Uterus (tissue), 4 donors: ENCODE measurements at places on chromosomes 2 and 18.

DNA sequence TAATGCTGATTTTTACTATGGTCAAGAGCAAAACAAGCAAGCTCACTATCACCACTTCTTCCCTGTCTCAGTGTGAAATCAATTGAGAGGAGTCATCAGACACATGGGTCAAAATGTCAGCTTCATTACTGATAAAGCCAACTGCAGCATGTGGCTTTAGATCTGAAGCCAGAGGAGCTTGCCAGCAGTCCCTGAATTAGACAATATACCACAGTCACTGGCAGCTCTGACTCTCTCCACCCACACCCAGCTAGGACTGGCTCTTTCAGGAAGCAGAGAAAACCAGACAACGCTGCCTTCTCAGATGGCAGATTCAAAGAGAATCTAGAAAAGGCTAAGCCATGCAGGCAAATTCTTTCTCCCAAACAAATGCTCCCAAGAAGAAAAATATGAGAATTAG lies 20.0 kb upstream of the ASB18 start:
- DNase-seq, result no peak

GRCh38 chr18:45085916-45086624 lies 405.4 kb downstream of the SETBP1 start:
- DNase-seq, result no peak

DNA sequence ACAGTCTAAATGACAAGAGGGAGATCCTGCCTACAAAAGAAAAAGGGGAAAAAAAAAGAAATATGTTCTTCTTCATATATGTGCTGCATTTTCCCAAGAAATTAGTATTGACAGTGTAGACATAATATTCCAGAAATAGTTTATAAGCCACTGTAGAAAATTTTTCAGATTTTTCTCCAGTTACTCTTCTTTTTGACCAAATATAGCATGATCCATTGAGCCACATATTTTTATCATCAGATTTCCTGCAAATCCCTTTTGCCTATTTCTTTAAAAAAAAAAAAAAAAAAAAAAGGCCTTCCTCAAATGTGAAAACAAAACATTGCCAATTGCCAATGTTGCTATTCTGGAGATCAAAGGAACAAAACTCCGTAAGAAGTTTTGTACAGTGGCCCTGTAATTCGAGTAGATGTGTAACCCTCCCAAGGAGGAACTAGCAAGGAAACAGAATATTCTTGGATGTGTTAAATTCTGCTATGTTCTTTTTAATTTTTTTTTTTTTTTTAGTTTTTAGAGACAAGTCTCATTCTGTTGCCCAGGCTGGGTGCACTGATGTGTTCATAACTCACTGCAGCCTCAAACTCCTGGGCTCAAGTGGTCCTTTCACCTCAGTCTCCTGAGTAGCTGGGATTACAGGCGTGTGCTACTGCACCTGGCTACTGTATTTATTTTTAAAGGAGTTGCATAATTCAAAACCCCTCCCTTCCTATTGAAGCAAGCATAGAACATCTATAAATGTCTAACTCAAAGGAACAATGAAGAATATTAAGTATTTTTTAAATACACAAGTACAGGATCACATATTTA lies 12.5 kb upstream of the CABYR start:
- DNase-seq, result no peak

- DNase-seq, result no peak
Observed at GRCh38 chr2:62595474-62595873, 89.5 kb upstream of the TMEM17 start.

DNA sequence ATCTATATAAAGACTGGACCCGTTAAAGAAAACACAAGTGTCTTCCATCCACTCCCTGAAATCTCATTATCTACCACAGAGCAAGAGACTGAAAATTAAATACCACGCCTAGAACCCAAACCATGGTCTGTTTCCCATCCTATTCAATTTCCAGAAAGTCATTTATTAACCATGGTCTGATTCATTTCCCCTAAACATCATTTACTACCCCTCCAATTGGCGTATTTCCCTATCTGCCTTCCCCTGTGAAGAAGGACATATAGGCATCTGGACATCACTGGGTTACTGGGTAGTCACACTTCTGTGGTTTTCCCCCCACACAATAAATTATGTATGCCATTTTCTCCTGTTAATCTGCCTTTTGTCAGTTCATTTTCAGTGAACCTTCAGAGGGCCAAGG lies 30.8 kb downstream of the CCDC93 start:
- DNase-seq, result no peak

GRCh38 chr18:74465775-74466174 lies 8.7 kb upstream of the DIPK1C start:
- DNase-seq, result no peak

DNA sequence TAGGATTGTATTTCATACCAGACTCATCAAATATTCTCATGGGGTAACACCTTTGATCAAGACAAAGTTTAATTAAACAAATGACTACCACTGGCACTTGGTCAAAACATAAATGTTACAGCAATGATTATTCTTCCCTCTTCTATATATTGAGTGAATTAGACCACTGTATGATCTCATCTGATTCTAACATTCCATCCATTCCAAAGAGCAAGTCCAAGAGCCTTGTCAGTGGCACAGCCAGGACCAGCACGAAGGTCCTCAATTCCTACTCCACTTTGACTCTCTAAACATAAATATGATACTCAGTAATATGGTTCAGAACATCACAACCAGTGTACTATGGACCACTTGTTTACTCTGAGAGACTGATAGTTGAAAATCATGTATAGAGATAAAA lies 86.4 kb downstream of the AP1S3 start:
- DNase-seq, result no peak

- no peak for DNase-seq
Observed at GRCh38 chr2:25310709-25310964, 31.1 kb downstream of the DNMT3A start.

- no peak for DNase-seq
Observed at GRCh38 chr2:42795841-42796301, 3.5 kb upstream of the HAAO start.

GRCh38 chr2:230893338-230893737 lies 28.6 kb downstream of the ITM2C start:
- no peak for DNase-seq

GRCh38 chr2:27051902-27052645 lies 606 bp downstream of the AGBL5 start:
- peak; percentile 60 for DNase-seq

- no peak for DNase-seq
Observed at GRCh38 chr2:25714740-25715139, 41.4 kb upstream of the DTNB start.

GRCh38 chr2:9754532-9754887 lies 88.8 kb upstream of the TAF1B start:
- no peak for DNase-seq

DNA sequence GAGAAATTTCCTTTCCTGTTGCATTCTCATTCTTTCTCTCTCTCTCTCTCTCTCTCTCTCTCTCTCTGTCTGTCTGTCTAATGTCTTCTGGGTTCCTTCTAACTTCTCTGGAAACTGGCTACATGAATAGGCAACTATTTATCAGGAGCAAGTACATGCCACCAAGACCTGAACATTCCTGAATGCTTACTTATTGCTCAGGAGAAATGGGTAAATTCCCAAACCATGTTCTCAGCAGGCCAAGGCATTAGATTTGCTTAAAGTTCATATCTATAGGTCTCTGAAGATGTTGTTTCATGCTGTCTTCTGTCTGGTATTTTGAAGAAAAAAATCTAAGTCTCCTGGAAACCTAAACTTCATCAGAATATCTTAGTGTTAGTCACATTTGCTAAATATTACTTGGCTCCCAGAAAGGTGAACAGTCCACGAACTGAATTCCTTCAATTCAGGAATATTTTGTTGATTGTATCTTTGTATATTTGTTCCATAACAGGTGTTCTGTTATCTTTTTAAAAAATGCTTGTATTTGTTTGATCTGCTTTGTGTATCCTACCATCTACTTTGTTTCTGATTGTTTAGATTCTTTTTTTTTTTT lies 77.2 kb upstream of the FIGN start:
- DNase-seq, result no peak

GRCh38 chr2:156896294-156896693 lies 361.2 kb upstream of the GALNT5 start:
- DNase-seq, result no peak

DNA sequence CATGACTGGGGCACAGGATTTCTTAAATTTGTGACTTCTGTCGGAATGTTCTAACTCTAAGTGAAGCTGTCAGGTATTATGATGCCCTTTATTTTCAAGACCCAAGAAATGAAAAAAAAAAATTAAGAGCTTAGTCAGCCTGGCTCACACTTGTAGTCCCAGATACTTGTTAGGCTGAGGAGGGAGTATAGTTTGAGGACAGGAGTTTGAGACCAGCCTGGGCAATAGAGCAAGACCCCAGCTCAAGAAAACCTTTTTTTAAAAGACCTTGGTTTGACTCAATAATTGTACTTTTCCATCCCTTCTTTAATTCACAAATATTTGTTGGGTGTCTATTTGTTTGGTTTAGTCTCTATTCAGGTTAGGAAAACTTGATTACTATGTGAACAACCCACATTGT lies 310.0 kb downstream of the STK39 start:
- DNase-seq, result no peak

DNA sequence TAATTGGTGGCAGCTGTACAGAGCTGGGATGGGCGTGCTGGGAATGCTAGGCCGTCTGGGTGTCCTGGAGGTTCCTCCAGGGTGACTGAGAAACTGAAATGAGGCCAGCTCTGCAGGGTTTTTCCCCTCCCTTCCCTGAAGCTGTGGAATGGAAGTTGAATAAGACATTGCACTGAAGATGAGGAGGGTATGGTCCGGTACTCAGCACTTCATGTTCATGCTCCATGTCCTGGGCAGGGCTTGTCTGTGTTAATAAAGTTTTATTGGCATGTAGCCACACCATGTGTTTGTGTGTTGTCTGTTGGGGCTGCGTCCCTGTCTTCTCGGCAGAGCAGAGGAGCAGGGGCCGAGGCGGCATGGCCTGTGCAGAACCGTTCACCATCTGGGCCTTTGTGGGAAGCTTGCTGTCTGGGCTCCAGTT lies 154.0 kb downstream of the LDLRAD4 start:
- DNase-seq, result no peak

GRCh38 chr2:119771331-119771730 lies 11.6 kb downstream of the PTPN4 start:
- no peak for DNase-seq

DNA sequence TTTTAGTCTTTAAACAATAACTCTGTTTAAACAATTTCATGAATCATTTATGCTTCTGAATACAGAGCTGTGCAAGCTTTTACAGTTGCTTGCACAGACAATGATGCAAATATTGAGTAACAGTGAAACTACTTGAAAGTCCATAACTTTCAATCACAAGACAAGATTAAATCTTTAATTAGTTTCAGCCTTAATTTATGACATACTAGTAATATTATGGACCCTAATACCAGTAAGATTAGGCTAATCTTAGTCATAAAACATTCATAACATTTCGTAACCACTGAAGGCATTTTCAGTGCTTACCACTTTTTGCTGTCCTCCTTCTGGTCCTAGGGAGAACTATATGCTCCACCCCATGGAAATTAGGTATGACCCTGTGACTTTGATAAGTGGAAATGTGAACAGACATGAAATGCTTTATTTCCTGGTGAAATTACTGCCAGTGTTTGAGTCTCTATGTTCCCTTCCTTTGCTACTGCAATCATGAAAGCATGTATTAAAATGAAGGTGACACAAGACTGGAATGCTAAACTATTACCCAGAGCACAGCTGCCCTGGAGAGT lies 1.8 kb upstream of the COBLL1 start:
- DNase-seq, result no peak

DNA sequence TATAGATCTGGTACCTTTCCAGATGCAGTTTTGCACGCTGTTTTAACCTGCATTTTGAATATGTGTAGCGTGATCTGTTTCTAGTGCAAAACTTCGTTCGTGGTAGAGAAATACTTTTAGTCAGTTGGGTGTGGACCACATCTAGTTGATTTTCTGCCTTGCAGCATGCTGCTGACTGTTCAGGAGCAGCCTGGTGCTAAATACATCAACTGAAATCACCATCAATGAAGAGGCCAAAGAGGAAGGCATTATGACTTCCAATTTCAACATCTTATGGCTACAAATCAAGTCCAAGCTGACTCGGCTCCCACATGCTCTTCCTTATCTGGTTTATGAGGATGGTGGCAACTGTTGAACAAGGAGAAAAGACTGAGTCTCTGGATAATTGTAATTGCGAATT lies 298.5 kb downstream of the ZNF521 start:
- DNase-seq, result no peak

GRCh38 chr2:27408601-27409320 lies 630 bp downstream of the PPM1G start:
- no peak for DNase-seq

DNA sequence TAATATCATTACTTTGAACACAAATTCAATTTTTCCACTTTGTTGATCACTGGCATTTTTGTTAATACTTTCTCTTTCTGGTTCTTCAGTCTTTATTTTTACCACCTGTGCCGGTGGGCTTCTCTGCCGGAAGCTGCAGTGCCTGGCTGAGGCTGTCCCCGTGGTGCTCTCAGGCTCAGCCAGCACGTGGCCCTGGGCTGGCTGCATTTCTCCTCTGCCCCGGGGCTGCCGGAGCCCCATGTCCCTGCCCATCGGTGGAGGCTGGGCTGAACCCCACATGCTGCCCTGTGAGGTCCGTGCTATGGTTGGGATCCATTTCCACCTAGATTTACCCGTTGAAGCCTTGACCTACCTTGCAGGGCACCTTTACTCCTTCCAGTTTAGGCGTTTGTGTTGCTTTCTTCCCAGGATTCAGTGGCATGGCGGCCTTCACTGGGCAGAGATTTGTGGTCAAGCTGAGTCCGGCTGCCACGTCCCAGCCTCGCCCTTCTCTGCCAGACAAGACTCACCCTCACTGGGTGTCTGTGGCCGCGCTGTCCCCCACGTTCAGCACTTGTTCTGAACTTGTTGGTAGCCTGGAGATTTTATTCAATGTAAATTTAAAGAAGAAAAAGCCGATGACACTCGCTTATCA lies 12.8 kb upstream of the TMEM18 start:
- DNase-seq, result no peak

GRCh38 chr2:144936442-144936841 lies 416.5 kb upstream of the ZEB2 start:
- peak; percentile 21 for DNase-seq

DNA sequence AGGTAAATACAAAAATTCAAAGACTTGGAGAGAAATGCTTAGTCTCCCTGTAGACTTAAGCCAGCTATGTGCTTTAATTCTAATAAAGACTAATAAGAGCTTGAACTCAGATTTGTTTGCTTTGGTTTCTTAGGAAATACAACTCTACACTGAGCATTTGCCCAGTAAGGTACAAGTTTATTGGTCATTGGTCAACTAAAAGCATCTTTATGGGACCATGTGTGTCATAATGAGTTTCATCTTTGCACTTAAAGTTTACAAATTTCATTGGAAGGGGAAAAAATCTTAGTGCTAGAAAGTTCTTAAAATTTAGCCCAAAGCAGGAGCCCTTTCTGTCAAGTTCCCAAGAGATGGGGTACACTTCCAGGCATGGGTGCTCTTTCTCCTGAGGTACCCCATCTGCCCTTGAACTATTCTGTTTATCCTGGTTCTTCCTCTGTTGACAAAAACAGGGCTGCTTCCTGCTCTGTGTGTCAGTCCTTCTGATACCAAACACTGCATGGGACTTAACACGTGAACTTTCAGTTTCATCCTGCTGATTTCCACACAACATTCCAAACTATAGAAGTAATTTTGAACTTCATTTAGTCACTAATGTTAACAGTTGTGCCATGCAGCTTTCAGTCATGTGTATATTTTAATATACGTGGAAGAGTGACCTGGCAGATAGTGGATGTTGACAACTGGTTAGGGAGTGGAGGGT lies 200.2 kb downstream of the TPGS2 start:
- no peak for DNase-seq
